GM23338 (cell line): ENCODE measurements at places on chromosomes 6 and 20. TPM values are rescaled to one million over a fixed set of nuclear protein-coding genes. Genes with fewer than 3 reads are reported as not detected.

Gene TFAP2B
- total RNA-seq = not detected in 2 replicates

Gene RCAN2
- 6.3 and 9.3 TPM in 2 replicates for total RNA-seq

Gene RIMS4
- total RNA-seq = 34.5 and 39.7 TPM in 2 replicates

Gene SPEF1
- 0.69 and 1.3 TPM in 2 replicates for total RNA-seq

Gene GPX5
- total RNA-seq = not detected in 2 replicates

Gene EDN1
- 0.58 and 0.80 TPM in 2 replicates for total RNA-seq

Gene BNIP5
- not detected in 2 replicates for total RNA-seq

Gene TREML2
- total RNA-seq = 0.07 TPM in 1 of 2 replicates, not detected in the other

Gene IP6K3
- 0.14 TPM in 1 of 2 replicates, not detected in the other for total RNA-seq

Gene SLC17A1
- not detected in 2 replicates for total RNA-seq

Gene EIF6
- total RNA-seq = 149 and 152 TPM in 2 replicates

Gene CALHM5
- 0.10 and 0.16 TPM in 2 replicates for total RNA-seq

Gene MROH8
- total RNA-seq = 0.63 TPM in 1 of 2 replicates, not detected in the other

Gene MYLK4
- 0.12 and 0.17 TPM in 2 replicates for total RNA-seq

Gene BMP6
- total RNA-seq = 2.8 and 3.1 TPM in 2 replicates

Gene OPRM1
- total RNA-seq = 0.52 TPM in 1 of 2 replicates, not detected in the other

Gene CDSN
- total RNA-seq = 0.07 TPM in 1 of 2 replicates, not detected in the other

Gene TFAP2C
- total RNA-seq = 9.4 and 11.9 TPM in 2 replicates

Gene MUC22
- total RNA-seq = not detected in 2 replicates

Gene IL20RA
- total RNA-seq = 2.4 and 3.5 TPM in 2 replicates

Gene PRR18
- 0.08 and 0.24 TPM in 2 replicates for total RNA-seq

Gene FBXO9
- 19.3 and 29.8 TPM in 2 replicates for total RNA-seq

Gene PTPRK
- 46.1 and 56.4 TPM in 2 replicates for total RNA-seq

Gene COL20A1
- total RNA-seq = 0.28 and 0.43 TPM in 2 replicates

Gene SNAP25
- total RNA-seq = 0.78 and 1.3 TPM in 2 replicates

Gene PDSS2
- total RNA-seq = 14.5 and 16.7 TPM in 2 replicates

Gene ANKRD66
- total RNA-seq = not detected in 2 replicates

Gene DEFB124
- 0.52 TPM in 1 of 2 replicates, not detected in the other for total RNA-seq

Gene PTGIS
- total RNA-seq = 28.7 and 29.0 TPM in 2 replicates

Gene RNF39
- 0.85 and 0.94 TPM in 2 replicates for total RNA-seq

Gene TOX2
- 0.54 and 1.5 TPM in 2 replicates for total RNA-seq

Gene UST
- total RNA-seq = 32.3 and 33.0 TPM in 2 replicates

Gene SGK1
- total RNA-seq = 34.2 and 37.2 TPM in 2 replicates
